ENCODE measurements at places on chromosomes 6 and 20.

GRCh38 chr20:37670351-37670791 is 23.5 kb upstream of the CTNNBL1 start:
- DNase-seq = no peak

DNA sequence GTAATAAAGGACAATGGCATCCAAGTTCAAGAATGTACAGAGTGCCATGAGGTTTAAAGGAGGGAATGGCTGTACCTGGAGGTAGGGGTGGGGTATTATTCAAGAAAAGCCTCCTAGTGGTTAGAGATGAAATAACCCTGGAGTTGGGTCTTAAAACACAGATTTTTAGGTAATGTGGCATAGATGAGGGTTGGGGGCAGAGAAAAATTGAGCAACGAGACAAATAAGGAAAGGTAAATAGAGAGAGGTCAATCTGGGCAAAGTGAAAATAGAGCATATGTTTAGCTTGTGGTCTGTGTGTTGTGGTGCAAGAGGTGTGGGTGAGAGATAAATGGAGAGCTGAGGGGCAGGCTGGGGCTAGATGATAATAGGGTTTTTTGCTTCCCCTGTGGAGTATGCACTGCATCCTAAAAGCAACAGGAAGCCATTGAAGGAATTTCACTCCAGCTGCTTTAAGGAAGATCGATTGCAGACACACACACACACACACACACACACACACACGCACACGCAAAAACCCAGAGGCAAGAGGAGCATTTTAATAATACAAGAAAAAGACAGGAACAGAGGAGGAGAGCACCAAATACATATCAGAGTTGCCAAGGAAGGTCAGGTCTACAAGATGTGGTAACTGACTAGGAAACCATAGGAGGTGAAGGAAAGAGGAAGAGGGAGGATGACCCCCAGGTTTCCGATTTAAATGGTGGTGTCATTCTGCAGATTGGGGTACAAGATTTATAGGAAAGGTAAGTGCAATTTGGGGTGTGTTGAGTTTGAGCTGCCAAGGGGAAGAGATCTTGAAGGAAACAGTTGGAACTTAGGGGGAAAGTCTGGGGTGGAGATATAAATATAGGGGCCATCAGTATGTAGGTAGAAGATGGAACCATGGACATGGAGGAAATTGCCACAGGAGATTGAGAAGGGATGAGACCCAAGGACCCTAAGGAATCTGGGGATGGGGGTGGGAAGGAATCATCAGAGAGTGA is 31.3 kb upstream of the ADGRF1 start:
- DNase-seq = no peak

GRCh38 chr20:12535316-12535715 is 473.5 kb upstream of the SPTLC3 start:
- DNase-seq = no peak

GRCh38 chr6:130136798-130137197 is 86.0 kb downstream of the SAMD3 start:
- no peak for DNase-seq

- DNase-seq = no peak
These were observed 67.3 kb upstream of the NXT1 start for GRCh38 chr20:23283096-23283850.

GRCh38 chr20:2838847-2839671 is 1.4 kb downstream of the PCED1A start:
- DNase-seq = no peak

DNA sequence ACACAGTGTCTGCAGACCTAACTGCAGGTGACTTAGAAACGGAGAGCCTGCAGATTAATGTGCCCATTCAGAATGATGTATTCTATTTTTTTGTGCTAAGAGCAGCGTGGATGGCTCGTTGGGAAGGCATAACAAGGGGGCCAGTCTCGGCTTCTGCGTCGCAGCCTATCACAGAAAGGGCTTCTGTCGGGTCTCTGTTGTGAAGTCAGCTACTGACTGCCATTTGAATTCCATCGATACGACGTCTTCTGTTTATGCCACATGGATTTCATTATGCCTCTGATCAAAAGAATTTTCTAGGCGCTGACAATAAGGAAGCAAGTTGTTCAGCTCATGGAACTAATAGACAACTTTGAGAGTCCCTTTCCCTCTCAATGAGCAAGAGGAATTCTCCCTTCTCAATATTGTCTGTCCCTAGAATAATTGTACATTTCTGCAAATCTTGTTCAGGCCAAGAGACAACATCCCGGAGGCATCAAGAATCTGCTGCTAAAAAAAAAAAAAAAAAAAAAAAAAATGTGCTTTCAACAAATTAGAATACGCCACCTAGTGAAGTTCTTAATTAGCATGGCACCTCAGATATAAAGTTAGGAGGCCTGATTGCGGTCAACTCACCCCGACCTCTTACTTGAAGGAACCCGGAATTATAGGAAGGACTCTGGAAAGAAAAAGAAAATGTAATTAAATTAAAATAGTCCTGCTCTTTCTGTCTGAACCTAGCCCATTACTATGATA is 223.9 kb downstream of the TSHZ2 start:
- no peak for DNase-seq

DNA sequence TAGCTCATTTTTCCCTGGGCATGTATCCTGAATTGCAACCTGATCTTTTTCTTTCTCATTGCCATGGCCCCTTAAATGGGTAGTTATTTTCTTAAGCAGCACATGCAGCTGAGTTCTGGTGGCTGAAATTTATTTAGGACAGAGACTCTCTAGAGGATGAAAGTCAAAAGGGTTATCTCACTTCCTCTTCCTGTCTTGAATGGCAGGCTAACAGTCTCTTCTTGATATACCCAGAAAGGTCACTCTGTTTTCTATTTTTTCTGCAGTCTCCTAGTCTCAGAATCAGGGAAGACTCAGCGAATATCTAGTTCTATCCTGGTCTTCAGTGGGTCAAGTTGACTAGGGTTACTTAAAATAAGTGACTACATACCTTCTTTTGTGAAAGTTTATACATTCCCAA is 243.3 kb downstream of the EPHA7 start:
- DNase-seq = no peak

DNA sequence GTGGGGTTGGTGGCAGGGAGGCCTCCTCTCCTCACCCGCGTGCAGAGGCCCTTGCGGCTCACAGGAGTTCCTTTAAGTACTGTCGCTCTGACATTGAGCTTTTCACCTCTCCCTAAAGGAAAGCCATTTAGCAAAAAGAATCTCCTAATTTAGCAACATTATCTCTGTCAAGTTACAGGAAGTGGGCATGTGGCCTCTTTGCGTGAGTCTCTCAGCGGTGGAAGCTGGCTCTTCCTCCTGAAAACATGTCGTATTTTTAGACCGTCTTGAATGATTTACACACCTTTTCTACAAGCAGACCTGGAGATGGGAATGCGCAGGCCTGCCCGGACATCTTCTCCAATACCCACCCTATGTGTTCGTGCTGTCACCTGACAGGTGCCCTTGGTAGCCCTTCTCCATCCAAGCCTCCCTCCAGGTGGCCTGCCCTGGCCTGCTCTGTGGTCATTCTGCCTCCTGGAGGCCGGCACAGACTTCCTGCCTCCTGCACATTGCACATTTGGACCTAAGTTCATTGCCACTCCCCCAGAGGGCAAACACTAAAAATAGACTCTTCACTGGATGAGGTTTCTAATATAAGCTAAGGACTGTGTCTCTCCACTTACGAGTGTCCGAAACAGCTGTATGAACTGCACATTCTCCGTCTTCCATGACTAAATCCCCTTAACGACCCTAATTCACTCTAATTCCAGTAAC is 18.5 kb upstream of the PHACTR3 start:
- no peak for DNase-seq

- DNase-seq = no peak
These were observed 24.6 kb downstream of the COL11A2 start for GRCh38 chr6:33167374-33168283.

GRCh38 chr6:111220383-111221031 is 133.2 kb downstream of the SLC16A10 start:
- DNase-seq = no peak

- DNase-seq = no peak
These were observed 5.4 kb upstream of the SIRPB1 start for GRCh38 chr20:1625083-1625690.

DNA sequence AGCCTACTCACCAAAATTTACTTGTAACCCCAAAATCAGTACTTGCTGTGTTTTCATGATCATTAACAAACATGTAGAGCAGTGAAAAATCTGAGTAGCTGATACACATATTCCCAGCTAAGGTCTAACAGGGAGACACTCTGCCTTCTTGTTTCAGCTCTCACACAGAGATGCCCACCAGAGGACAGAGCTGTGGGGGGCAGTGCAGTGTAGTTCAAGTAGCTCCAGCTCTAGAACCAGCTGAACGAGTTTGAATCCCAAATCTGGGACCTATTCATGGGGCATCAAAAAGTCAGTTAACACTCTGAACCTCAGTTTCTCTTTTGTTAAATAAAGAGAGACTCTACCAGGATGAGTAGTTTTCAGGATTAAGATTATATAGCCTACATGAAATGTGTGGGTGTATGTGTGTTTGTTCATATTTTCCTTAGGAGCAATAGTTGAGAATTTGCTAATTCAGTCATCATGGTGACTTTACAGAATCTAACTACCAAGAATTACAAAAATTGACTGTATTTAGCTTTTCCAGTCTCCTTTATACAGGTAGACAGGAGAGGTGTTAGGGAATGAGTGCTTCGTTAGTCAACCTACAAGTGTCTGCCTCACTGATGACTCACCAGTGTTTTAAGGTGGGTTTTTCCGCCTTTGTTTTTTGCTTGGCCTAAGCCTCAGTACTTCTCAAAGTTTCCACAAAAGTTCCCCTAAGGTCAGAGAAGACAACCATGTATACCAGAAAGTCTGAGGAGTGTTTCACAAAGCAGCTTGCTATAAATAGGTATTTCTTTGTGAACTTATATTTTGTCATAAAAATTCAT is 164.0 kb upstream of the RUNX2 start:
- DNase-seq = no peak

DNA sequence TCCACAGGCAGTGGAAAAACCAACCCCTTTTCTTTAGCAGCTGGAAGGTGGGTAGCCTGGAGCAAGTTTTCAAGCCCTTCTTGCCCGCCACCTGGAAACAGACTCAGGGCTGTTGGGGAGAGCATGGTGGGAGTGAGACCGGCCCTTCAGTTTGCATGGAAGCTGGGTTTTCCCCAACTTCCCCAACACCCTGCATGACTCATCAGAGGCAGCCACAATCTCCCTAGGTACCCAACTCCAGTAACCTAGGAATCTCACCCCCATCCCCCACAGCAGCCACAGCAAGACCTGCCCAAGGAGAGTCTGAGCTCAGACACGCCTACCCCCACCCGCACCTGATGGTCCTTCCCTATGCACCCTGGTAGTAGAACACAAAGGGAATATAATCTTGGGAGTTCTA is 86.3 kb upstream of the IRAK1BP1 start:
- DNase-seq = no peak

GRCh38 chr20:33311996-33312395 is 29.0 kb downstream of the BPIFB1 start:
- no peak for DNase-seq

DNA sequence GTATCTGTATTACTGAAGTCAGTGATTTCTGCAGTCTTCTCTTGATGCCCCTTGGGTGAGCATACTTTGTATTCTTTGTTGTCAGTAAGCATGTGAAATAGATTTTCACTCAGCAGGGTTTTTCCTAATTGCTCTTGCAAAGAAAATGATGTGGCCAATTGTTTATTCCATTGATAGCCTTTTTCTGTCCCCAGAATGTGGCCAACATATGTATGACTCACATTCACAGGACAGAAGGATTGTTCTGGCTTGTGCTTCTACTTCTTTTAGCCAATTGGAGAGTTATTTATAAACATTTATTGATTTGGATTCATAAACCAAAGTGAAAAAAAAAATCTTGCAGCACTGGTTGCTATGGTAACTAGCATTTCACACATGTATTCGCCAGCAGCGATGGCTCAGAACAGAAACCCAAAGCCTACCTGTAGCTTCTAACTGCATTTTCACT is 54.4 kb upstream of the RBM24 start:
- no peak for DNase-seq

DNA sequence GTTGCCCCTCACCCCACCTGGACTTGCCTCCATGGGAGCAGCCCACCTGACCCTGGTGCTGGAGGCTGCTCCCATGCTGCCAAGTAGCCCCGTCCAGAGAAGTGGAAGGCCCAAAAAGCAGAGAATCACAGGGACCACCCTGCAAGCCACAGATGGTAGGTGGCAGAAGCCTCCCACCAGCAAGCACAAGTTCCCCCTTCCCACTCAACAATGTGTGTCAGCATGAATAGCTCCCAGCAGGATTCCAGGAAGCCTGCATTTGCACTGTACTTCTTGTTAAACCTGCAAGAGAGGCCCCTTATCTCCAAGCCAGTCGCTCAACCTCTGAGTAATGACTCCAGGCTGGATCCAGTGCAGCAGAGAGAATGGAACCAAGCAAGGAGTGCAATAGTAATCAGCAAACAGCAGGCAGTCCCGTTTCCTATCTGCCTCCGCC is 180.8 kb upstream of the CST7 start:
- no peak for DNase-seq

- DNase-seq = no peak
These were observed 61.5 kb downstream of the GMPR start for GRCh38 chr6:16299861-16300260.

DNA sequence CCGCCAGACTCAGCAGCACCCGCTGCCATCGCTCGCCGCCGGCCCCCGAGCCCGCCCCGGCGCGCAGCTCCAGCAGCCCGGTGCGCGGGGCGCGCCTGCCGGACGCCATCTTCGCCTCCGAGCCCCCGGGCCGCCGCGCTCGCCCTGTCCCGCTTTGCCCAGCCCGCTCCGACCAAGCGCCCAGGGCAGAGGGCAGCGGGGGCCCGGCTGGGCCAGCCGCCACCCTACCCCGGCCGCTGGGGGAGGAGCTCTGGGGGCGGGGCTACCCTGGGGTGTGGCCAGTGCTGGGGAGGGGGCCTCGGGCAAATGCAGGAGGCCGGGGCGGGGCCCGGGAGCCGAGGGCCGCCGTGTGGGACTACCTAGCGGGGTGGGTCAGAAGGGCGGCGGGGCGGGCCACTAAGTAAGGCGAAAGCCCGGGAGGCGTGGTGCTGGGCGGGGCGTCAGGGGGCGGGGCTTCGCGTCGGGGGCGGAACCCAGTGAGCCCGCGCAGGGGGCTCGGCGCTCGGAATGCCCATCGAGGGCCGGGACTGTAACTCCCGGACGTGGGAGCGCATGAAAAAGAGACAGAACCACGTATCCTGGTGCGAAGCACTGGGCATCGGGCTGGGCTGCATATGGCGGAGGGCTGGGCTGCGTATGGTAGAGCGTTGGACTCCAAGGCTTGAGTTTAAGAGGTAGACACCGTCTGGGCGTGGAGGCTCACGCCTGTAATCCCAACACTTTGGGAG is at the start of gene SNTA1:
Gene SNTA1 (minus strand): TSS at position 252 of the 728 bp plus-strand sequence. CDS start 143 bp downstream, at position 109.
- DNase-seq = peak; percentile 87

DNA sequence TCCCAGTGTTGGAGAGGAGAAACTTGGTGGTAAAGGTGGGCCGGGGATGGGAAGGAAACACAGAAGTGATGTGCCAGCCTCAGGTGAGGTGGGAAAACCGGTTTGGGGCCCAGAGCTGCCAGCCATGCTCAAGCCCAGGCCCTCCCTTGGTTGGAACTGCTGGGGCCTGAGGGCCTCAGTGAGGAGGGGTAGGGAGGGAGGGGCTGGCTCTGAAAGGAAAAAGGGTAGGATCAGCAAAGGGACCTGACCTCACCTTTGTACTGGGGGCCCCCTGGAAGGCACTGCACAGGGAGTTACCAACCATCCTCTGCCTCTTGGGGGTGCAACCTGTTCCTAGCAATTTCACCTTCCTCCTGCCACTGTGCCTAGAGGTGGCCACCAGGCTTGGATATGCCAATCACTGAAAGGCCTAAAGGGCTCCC is 1.8 kb upstream of the SPEF1 start:
- no peak for DNase-seq

- no peak for DNase-seq
These were observed 711.1 kb downstream of the HDGFL1 start for GRCh38 chr6:23280437-23280836.

- DNase-seq = no peak
These were observed 37.0 kb upstream of the HINT3 start for GRCh38 chr6:125919618-125920017.

Data from erythroblast (primary cell).